Body of pancreas (tissue), 4 donors: ENCODE measurements at places on chromosomes 13 and 19. TPM values are rescaled to one million over a fixed set of nuclear protein-coding genes. Genes with fewer than 3 reads are reported as not detected.

GRCh38 chr19:35436477-35437405 is 11.3 kb upstream of the FFAR2 start:
- H3K27me3 ChIP-seq, result no peaks in the 10 kb centered on the region
- peak overlapping the region; percentile 71 for H3K27ac ChIP-seq
- H3K36me3 ChIP-seq, result no peaks in the 10 kb centered on the region
- H3K4me3 ChIP-seq, result no peak overlapping the region
- H3K4me1 ChIP-seq, result peaks cover 53% of the 10 kb centered on the region

DNA sequence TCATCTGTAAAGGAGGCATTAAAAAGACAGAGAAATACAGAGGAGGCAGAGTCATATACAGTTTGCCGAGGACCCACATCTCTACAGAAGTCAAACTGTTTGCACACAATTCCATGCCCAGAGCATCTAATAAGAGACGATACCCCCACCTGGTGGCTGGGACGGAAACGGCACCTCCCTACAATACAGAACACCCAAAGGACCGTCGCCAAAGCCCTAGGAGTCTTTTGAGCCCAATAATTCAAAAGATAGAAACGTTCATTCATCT is 703 bp upstream of the PLEKHG2 start:
- DNase-seq, result peak; percentile 97
- peak overlapping the region; percentile 98 for H3K27ac ChIP-seq
- H3K36me3 ChIP-seq, result no peaks in the 10 kb centered on the region
- no peak overlapping the region for H3K4me3 ChIP-seq

- H3K27ac ChIP-seq, result no peak overlapping the region
- DNase-seq, result no peak
- peaks cover 50% of the 10 kb centered on the region for H3K4me1 ChIP-seq
- H3K27me3 ChIP-seq, result no peaks in the 10 kb centered on the region
Observed at GRCh38 chr13:98187965-98188261, 10.8 kb upstream of the RNF113B start.

GRCh38 chr19:4154571-4155312 is 1.3 kb downstream of the CREB3L3 start:
- DNase-seq, result no peak
- no peaks in the 10 kb centered on the region for H3K27me3 ChIP-seq
- H3K4me1 ChIP-seq, result peaks cover 12% of the 10 kb centered on the region
- H3K4me3 ChIP-seq, result no peak overlapping the region
- no peak overlapping the region for H3K27ac ChIP-seq
- no peaks in the 10 kb centered on the region for H3K36me3 ChIP-seq

DNA sequence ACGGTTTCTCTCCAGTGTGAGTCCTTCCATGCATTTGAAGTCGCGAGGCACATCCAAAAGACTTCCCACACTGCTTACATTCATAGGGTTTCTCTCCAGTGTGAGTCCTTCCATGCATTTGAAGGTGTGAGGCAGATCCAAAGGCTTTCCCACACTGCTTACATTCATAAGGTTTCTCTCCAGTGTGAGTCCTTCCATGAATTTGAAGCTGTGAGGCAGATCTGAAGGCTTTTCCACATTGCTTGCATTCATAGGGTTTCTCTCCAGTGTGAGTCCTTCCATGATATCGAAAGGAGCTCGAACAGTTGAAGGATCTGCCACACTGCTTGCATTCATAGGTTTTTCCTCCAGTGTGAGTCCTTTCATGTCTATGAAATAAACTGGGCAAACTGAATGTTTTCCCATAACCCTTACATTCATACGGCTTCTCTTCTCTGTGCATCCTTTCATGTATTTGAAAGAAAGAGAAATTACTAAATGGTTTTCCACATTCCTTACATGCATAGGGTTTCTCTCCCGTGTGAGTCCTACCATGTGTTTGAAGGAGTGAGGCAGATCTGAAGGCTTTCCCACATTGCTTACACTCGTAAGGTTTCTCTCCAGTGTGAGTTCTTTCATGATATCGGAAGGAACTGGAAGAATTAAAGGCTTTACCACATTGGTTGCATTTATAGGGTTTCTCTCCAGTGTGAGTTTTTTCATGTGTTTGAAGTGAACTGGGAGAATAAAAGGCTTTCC is 20.3 kb downstream of the ZNF433 start:
- H3K27me3 ChIP-seq, result no peaks in the 10 kb centered on the region
- no peaks in the 10 kb centered on the region for H3K4me1 ChIP-seq
- no peak for DNase-seq
- H3K4me3 ChIP-seq, result no peak overlapping the region

Gene TRPC4
- 2.6 TPM for total RNA-seq

Gene FAM124A
- total RNA-seq, result 0.78 TPM

Gene TMEM59L
- 2.1 TPM for total RNA-seq
